ENCODE measurements at places on chromosomes 5 and 9.

- DNase-seq, result no peak
Measured at GRCh38 chr5:171207256-171207847, 101.7 kb upstream of the TLX3 start.

DNA sequence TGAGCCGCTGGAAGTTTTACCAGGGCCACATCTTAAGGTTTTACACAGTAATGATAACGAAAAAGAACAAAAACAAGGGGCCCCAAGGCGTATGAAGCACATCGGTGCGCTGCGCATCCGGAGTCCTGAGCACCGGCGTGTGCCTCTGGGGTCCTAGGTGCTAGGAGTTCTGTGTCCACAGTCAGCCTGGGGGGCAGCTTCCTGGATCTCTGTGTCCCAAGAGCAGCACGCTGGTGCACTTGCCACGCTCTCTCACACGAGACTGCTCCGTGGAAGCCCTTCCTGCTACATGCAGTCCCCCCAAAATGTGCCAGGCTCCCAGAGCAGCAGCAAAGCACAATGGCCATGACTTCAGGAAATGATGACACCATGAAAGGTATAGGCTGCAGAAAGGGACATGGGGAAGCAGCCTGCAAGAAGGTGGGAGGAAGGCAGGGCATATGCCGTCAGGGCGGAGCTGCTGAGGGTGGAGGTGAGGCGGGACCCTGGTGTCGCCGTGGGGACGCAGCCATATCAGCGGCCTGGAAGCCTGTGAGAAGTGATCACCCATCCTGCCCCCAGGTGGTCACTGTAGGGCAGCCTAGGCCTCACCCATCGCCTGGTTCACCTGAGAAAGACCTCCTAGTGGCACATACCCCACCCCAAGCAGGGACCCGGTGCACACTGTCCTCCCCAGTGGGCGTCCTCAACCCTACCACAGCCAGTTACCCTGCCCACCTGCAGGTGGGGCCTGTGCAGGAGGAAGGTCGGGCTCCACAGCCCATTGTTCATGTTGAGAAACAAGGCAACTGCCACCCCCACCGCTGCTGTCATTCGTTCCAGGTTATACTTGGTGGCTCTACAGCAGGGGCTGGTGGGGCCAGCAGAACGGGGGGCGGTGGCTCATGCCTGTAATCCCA is 23.6 kb upstream of the SLC6A3 start:
- no peak for DNase-seq

GRCh38 chr9:105881654-105882349 is 187.5 kb downstream of the TMEM38B start:
- peak; percentile 39 for DNase-seq

- no peak for DNase-seq
Measured at GRCh38 chr9:22622815-22623214, 176.2 kb downstream of the DMRTA1 start.

DNA sequence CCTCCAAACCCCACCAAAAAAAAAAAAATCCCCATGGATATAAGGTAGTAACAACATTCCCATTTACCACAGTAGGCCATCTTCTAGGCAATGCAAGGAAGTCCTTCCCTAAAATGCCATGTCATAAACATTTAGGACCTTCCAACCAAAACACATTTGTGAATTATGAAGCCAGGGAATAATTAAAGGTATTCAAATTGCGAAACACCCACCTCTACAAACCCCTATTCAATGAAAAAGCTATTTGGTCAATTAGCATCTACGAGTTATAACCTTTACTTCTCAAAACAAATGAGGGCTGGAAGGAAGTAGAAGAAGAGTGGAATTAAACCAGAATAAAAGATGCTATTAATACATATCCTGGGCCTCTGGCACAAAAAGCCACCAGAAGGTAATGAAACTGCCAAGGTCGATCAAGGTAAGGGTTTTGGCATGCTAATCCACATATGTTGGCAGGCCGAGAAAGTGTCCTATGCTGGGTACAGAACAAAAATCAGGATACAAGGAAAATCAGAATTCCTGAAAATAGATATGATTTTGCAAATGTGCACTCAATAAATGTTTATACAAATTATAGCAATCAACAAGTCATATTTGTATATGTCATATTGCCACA is 47.7 kb downstream of the MTMR12 start:
- no peak for DNase-seq

DNA sequence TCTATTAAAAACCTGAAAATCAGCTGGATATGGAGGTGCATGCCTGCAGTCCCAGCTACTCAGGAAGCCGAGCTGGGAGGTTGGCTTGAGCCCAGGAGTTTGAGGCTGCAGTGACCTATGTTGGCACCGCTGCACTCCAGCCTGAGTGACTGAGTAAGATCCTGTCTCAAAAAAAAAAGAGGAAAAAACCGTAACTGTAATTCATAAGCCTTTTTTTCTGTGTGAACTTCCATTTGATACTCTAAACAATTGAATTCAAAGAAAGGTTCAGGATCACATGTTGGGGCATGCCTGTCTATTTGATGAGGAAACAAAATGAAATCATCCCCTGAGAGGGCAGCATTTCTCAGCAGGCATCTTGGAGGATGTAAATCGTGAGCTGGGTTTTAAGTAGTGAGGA is 38.8 kb downstream of the ITGA2 start:
- DNase-seq, result no peak

- no peak for DNase-seq
Measured at GRCh38 chr9:13502484-13502883, 223.0 kb upstream of the MPDZ start.

- no peak for DNase-seq
Measured at GRCh38 chr5:71587766-71588532, 809 bp downstream of the MCCC2 start.

DNA sequence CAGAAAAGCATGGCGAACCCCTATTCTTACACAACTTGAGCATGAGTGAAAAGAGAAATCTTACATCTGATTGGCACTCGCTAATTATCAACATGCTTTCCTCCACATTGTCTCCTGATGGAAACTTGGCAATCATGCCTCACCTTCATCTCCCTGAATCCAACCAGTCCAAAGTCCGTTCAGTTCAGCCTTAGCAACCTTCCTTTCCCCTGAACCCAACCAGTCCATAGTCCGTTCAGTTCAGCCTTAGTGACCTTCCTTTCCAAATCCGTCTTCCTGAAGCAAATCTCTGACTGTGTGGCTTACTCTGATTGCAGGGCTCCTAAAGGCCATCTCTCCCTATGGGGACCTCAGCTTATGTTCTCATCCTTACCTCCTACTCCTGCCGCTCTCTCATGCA is 538.3 kb upstream of the CLINT1 start:
- no peak for DNase-seq

- DNase-seq, result no peak
Measured at GRCh38 chr5:74051076-74051475, 425.1 kb downstream of the ARHGEF28 start.

- no peak for DNase-seq
Measured at GRCh38 chr5:75405296-75405695, 68.3 kb downstream of the HMGCR start.

DNA sequence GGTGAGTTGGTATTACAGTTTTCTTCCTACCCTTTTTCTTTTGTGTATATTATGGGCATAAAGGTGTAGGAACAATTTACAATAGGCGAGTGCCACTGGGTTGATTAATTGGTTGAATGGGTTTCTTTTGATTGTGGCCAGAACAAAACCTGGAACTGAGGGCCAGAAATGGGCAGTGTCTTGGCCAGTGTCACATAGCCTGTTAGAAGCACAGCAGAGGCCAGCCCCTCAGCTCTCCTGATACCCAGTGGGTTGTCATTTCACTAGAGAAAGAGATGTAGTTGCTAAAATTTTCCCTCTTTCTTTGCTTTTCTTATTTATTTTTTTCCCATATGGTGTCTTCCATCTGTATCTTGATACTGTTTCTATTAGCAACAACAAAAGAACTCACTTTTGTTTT is 38.8 kb upstream of the SEMA6A start:
- no peak for DNase-seq

DNA sequence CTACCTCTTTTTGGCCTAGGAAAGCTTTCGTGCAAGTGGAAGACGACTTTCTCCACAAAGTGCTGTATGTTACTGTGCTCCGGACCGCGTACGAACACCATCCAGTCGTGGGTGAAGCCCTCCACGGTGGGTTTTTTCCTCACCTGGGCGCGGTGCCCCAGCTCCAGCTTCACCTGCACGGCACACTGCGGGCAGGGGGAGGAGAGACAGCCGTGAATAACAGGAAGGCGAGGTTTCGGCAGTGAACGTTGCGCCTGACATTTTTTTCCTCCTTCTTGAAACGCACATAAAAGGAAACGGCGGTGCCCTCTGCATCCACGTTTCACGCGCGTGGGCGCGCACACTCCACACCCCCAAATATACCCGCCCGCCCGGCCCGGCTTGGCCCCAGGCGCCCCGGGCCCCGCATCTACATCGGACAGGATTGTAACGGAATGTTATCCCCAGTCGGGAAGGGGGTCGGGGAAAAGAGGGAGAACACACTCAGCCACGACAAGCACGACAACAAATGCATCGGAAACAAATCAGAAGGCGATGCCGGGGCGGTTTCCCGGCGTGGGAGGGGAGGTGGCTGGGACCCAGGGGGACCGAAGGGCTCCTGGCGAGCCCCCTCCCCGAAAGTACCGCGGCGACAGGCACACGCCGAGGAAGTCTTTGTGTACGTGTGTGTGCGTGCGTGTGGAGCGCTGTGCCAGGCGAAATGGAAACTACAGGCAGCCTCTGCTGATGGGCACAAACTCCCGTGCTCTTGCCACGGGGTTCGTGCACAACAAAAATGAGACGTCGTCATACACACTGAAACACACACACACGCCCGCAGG is 1.4 kb downstream of the MLLT3 start:
- peak; percentile 34 for DNase-seq

- DNase-seq, result no peak
Measured at GRCh38 chr5:77936365-77936693, 160.2 kb upstream of the TBCA start.

GRCh38 chr9:108861997-108862396 is at the start of gene ACTL7A:
Gene ACTL7A (plus strand): TSS chr9:108862266. CDS start chr9:108862323, 57 bp downstream.
- DNase-seq, result no peak

- DNase-seq, result no peak
Measured at GRCh38 chr5:178212241-178213002, 8.1 kb downstream of the HNRNPAB start.

GRCh38 chr5:60487885-60488442 is 212.0 kb downstream of the DEPDC1B start:
- no peak for DNase-seq

- DNase-seq, result no peak
Measured at GRCh38 chr9:121447321-121447834, 52.3 kb downstream of the GGTA1 start.

- DNase-seq, result peak; percentile 70
Measured at GRCh38 chr9:34993502-34994259, 4.1 kb downstream of the DNAJB5 start.

- DNase-seq, result no peak
Measured at GRCh38 chr9:134986957-134987356, 69.2 kb upstream of the FCN1 start.

DNA sequence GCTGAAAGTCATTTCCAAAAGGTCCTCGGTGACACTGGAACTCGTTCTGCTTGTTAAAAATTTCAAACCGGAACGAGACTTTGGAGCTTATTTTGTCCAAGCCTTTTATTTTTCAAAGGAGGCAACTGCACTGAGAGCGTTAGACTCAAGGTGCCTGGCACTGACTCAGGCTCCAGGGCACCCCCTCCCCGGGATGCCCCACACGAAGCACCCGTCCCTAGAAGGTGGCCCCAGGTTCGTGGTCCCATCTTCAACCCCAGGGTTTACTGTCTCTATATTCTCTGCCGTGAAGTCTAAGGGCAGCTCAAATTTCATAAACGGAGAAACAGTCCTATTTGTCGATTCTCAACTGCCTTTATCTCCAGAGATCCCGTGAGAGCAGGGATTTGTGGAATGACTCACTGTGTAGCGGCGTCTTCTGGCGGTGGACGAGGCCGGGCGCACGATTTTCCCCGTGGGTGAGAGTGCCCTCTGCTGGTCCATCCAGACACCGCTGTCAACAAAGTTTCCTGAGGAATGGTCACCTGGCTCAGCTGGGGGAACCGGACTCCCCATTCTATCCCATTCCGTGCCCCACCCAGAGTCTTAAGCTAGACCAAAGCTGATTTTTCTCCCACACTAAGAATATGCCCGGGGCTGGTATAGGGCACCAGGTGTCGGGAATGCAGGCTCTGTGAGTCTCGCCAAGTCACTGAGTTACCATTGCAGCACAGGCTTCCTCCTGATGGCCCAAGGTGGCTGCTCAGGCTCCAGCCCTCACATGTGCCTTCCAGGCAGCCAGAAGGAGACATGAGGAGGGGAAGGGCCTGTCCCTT is 27.1 kb upstream of the SLC6A19 start:
- peak; percentile 47 for DNase-seq

- no peak for DNase-seq
Measured at GRCh38 chr9:81669041-81669651, 20.2 kb downstream of the TLE1 start.

DNA sequence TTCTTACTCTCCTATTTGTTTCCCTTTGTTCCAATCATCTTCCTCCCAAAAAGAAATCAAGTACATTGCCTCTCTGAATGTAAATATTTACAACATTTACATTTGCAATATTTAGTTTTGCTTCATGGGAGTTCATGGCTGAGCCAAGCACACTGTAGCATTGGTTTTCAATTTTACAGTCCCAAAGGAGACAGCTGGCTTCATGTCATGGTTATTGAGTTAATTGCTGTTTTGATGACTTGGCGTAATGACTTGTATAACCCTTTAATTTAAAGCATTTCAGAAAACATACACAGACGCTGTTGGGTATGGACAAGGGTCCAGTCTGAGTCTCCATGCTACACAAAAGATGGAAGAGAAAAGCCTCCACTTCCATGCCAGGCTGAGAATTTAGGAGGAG is 25.6 kb upstream of the VLDLR start:
- DNase-seq, result no peak

DNA sequence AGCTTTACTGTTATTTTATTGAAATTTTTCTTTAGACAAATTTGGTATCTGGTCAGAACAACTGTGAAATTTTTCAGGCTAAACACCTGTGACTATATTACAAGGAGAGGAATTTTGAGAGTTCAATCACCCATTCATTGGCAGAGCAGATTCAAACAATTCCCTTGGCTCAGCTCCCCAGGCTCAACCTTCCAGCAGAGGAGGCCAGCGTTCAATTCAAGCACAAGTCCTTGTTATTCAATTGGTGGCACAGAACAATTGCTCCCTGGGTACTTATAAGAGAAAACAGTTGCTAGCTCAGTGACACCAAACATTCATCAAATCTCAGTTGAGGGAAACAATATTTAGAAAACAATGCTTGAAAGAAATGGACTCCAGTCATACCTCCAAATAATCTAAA is 83.3 kb downstream of the SUSD1 start:
- DNase-seq, result no peak

DNA sequence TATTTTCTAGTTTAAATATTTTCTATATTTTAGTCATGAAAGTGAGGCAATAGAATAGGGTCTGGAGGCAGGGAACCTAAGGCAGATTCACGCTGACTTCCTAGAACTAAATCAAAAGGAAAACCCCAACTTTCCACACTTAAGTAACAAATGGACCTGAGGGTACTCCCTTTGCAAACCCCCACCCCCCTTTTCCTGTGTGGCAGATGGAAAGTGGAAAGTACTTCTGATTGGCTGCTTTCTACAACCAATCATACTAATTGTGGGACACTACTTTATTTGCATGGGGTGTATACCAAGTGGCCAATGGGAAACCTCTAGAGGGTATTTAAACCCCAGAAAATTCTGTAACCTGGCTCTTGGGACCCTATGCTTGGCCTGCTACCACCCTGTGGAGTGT is 4.8 kb upstream of the CENPH start:
- DNase-seq, result no peak

GRCh38 chr9:109520475-109521132 is 22.5 kb upstream of the PTPN3 start:
- no peak for DNase-seq

GRCh38 chr5:177468685-177469628 is 4.5 kb downstream of the DBN1 start:
- DNase-seq, result no peak
